RWPE2 (cell line): ENCODE measurements at places on chromosomes 4 and X.

- DNase-seq, result no peak
Observed at GRCh38 chrX:117038918-117039440, 576.2 kb upstream of the CT83 start.

DNA sequence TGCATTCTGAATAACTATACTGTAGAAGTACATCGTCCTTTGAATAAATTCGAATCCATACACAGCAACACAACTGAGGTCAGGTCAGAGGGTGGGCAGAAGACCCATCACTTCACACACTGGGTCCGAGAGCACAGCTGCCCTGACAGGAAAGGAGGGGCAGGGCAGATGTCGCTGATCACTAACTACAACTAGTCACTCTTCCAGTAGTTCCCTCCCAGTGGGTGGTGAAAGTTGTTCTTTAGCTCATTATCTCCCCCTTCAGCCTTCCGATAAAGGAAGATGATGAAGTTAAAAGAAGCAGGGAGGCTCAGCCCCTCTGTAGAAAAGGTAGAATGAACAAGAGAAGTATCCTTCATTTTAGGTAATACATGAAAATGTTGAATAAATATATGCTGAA, 278.9 kb downstream of the INPP4B start:
- DNase-seq, result no peak

GRCh38 chrX:115598556-115598955, 37.6 kb downstream of the PLS3 start:
- DNase-seq, result no peak

- no peak for DNase-seq
Observed at GRCh38 chr4:71217688-71218087, 121.1 kb upstream of the SLC4A4 start.

DNA sequence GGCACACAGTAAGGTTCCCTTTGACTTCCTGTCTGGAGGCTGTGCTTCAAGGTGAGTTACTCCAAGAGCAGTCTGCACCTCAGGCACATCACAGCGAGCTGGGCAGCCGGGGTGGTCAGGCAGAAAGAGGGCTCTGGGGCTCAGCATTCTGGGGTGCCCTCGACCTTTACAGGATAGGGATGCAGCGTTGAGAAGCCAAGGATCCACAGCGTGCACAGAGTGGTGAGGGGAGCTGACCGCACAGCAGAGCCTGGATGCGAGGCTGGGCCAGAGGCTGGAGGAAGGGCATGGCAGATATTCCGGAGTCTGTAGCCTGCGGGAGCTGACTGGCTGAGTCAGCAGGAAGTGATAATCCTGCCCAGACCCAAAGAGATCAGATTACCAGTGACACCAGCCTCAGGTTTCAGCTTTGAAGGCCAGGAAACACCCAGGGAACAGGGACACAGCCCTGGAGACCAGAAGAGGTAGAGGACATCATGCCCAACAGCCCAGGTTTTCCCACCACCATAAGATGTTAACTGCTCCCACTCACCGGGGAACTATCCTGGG, 38.4 kb upstream of the PDLIM3 start:
- peak; percentile 61 for DNase-seq

GRCh38 chr4:139584784-139585183, 28.8 kb upstream of the SETD7 start:
- no peak for DNase-seq

DNA sequence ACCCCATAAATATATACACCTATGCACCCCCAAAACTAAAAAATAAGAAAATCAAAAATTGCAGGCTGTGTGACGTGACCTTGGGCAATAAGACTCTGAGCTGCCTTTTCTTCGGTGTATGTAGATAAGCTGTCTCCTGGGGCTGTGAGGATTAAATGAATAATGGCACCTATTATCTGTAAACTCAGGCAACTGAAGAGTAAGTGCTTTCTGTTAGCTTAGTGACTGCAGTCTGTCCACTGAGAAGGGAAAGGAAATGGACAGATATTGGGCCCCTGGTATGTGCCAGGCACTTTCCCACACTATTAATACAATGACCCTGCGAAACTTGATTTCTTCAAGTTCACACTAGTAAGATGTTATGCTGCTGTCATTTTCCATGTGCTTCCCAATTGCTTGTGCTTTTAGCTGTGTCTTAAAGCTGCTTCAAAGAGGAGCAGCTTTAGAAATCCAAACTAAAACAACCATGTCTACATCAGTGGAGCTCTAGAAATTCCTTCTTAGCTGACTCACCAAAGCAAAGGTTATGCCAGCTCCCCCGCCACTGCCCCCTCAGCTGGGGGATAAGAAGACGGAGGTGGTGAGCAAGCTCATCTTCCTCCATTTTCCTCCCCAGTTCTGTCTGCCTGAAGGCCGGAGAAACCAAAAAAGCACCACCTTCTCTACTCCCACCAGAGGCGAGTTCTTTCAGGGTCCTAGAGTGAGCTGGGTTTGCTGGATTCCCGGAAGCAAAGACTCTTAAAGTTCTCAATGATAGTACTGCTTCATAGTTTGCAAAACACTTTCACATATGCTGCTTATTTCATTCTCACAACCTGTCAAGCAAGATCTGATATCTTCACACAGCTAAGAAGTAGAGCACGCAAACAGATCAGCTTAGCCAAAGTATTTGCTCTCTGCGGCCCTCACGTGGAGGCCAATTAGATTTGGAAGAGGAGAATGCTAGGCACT, 8.8 kb upstream of the DGAT2L6 start:
- DNase-seq, result no peak

- DNase-seq, result no peak
Observed at GRCh38 chr4:13432453-13432852, 51.7 kb downstream of the RAB28 start.

DNA sequence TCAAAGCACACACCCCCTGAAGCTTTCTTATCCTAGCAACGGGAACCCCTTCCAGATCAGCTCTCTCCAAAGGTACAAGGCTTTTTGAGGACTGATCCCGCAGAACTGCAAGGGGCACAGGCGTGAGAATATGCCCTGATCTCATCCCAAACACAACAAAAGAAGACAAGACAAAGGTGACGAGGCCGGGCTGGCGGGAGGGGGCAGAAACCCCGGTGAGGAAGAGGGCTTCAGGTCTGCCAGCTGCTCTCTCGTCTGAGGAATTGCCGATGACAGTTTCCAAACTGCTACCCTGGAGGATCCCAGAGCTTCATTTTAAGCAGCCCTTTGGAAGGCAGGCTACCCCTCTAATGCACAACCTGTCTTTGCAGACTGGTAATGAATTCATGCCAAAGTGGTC, 3.4 kb downstream of the HCFC1 start:
- no peak for DNase-seq

- no peak for DNase-seq
Observed at GRCh38 chr4:171024720-171025303, 788.4 kb upstream of the GALNTL6 start.

DNA sequence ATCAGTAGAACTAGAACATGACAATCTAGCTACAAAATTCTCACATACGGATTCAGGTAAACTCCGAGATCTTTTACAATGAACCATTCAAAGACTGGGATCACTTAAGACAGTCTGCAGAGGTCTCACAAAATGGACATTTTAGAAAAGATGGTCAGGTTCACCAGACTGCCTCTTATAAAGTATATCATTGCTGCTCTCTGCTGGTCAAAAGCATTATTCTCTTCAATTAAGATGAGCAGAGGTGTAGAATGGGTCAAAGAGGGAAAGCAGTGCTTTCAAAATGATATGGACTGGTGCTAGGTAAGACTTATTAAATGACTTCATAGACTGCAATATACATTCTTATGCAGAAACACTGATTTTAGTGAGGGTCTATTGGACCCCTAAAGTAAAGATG, 434.7 kb downstream of the PACRGL start:
- no peak for DNase-seq

- DNase-seq, result no peak
Observed at GRCh38 chr4:148441624-148441985, 609 bp downstream of the NR3C2 start.

DNA sequence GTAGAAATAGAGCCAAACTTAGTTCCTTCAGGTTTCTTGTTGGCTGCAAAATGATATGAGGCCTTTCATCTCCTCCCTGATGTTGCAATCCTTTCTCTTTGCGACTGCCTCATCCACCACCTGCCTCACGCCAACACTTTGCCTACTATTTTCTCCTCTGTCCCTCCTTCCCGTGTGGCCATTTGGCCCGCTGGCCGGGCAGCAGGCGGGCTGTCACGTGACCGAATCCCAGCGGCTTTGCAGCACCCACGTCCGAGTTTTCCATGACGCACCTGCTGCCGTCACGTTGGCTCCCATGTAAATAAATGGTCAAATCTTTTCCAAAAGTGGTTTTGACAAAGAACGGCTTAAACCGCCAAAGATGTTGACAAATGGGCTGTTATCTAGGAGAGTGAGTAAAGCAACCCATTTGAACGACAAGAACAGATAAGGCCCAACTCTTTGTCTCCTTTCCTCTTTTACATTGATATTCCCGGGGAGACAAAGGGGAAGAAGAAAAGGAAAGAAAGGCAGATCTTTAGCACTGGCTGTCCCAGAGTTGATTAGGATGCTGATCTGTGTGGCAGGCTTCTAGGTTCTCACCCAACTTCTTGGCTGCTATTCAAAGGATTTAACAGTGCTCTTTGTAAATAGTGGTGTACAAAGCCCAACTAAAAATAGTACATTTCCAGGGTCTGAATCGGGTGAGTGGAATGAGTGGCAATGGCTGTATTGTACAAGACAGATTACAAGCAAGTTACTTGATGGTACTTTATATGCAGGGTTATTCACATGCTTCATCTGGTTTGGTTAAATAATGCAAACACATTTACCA, 174.2 kb upstream of the JADE1 start:
- no peak for DNase-seq

GRCh38 chr4:86558797-86559196, 35.3 kb upstream of the PTPN13 start:
- DNase-seq, result no peak

DNA sequence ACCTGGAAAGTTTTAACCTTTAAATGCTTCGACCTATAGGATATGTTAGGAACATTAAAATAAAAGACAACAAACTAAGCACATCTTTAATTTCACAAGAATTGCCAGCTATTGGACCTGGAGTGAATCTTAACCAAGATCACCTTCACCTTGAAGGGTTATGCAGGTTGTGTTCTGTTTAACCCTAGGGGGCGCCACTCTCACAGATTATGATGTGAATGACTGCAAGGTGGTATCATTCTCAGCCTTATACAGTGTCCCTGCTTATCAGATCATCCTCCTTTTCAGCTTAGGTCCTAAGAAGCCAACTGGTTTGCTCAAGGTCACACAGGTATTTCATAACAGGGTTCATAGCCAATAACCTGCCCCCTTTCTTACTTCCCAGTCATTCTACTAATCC, 23.5 kb downstream of the INTS6L start:
- no peak for DNase-seq

DNA sequence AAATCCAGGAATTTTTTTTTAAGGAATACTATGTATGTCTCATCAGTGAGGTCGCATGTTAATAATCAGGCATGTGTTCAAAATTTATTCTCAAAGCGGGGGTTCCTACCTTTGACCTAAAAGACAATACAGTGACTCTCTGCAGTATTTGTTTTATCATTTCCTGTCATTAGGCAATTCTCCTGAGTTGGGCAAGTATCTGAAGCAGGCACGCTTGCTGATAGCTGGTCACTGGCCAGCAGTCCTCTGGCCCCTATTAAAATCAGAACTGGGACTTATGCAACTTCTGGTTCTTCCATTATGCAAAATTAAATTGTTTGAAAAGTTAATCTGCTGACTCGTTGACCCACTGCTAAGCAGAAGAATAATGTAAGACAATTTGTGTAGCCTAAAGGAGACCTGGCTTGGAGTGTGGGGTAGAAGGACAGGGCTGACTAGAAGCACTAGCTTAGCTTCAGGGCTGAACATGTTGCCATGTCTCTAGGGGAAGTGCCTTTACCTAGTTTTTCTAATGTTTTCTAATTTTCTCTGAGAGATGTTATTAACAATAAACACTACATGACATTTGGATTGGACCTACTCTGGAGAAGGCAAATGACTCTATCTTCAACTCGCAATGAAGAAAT, 36.0 kb upstream of the GABRA2 start:
- DNase-seq, result no peak

DNA sequence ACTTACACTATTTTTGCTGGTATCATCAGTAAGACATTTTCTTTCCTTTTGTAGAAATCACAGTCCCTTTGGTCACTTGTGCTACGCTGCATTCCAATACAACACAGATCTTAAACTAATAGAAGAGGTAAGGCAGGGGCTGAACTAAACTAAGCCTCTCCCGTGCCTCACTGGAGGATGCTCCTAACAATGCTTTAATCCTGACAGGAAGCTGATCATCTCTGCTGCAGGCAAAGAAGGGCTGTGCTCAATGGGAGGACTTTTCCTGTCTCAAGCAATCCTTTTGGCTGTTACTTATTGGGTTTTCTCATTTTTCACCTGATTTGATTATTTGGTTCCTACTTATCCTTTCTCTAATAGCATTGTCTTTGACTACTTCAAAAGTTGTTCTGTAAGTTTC, 583.1 kb downstream of the INPP4B start:
- no peak for DNase-seq

- DNase-seq, result no peak
Observed at GRCh38 chr4:48565362-48566033, 75.4 kb downstream of the ZAR1 start.

- no peak for DNase-seq
Observed at GRCh38 chr4:154367659-154368058, 123.9 kb downstream of the DCHS2 start.

DNA sequence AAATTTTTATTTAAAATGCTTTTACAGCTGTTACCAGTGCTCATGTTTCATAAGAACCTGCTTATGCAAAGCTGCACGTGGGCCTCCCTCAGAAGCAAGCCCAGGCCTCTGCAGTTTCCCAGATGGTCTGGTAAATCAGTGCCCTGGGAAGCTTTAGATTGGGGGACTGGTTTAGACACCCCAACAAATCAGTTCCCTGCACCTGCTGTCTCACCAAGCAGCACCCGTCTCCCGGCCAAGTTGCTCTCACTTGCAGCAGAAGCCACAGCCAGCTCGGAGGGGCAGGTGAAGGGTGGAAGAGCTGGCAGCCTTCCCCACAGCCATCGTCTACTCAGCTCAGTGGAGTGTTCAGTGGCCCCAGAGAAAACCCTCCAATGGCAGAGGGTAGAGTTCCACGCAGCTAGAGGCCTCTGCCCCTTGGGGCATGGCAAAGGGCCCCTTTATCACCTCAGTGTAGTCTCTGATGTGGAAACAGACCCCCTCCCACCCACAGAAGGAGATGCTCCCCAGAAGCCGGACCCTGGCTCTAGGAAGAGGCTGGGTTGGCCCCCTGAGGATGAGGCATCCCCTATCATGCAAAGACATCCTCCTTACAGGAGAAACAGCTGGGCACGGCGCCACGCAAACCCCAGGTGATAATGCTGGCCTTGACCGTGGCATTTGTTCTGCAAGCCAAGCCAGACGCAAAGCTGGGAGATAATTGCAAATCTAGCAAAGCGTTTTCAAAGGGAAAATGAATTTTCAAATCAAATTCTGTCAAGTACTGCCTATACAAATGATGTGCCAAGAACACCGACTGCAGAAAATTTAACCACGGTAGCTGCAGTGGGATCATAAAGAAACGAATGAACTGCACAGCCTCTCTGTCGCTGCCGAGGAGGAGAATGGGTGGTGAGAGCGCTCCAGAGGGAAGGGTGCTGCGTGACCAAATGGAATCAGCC, 51.9 kb downstream of the ZFYVE28 start:
- no peak for DNase-seq

- no peak for DNase-seq
Observed at GRCh38 chr4:71380788-71381187, 42.0 kb downstream of the SLC4A4 start.
